ENCODE measurements at places on chromosomes 11 and 22. TPM values are rescaled to one million over a fixed set of nuclear protein-coding genes. Genes with fewer than 3 reads are reported as not detected.

The TNNI2 gene
- total RNA-seq: not detected

DNA sequence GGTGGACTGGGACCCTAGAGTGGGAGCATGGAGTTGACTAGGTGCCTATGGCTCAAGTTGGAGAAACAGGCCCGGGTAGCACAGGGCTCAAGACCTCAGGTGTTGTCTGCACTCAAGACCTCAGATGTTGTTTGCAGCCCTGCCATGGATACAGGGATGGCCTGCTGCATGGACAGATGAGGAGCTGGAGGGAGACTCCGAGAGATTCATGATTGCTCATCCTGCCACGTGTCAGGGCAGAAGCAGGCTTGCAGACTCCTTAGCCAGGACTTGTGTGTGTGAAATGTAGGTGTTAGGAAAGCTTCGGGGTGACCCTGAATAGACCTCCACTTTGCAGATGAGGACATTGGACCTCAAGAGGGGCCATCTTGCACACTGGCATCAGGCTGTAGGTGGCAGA, 921 bp downstream of the CCDC116 start:
- DNase-seq: no peak

The PNPLA5 gene
- total RNA-seq: not detected

GRCh38 chr11:113274713-113275582, 39.4 kb upstream of the TTC12 start:
- DNase-seq: no peak

The SLC22A6 gene
- total RNA-seq: not detected

The TRPC6 gene
- 0.20 TPM for total RNA-seq

DNA sequence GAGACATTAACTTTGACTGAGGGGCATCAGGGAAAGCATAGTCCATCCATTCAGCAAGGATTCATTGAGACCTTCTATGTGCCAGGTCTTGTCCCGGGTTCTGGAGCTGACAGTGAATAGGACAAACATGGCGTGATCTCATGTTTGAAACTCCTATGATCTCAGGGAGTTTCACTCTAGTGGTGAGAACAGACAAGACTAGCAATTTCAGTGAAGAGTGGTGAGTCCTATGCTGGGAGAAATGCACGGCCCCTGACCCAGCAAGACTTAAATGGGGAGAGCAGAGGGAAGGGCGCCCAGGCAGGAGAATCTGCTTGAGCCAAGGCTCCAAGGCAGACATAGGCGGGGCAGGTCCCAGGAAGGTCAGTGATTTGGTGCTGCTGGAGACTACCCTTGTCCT, 155.7 kb downstream of the CEP164 start:
- DNase-seq: no peak

Data from right cardiac atrium (tissue), 5 donors.